ENCODE measurements at places on chromosomes 16 and 17. TPM values are rescaled to one million over a fixed set of nuclear protein-coding genes. Genes with fewer than 3 reads are reported as not detected.

GRCh38 chr16:66263973-66264310, 102.5 kb upstream of the CDH5 start:
- no peak for DNase-seq

DNA sequence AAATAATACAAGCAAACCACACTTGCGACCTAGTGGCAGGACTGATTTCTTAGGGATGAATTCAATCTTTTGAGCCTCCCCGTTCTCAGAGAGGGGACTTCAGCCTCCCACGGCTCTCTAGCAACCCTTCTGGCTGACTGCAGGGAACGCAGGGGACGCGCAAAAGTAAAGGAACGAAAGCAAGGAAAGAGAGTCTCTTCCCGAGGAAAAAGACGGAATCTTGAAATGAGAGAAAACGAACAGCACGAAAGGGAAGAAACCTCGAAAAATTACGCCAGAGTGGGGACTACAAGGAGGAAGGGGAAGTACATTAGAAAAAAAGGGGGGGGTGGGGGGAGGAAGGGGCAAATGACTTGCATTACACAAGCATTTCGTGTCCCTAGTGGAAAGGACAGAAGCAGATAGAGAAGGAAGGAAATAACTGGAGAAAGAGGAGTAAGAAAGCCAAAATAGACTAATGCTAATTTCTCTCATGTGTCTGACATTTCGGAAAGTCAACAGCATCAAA, 1.2 kb downstream of the GRB2 start:
- DNase-seq = peak; percentile 86

GRCh38 chr17:45052052-45052772, 780 bp upstream of the DCAKD start:
- peak; percentile 26 for DNase-seq

DNA sequence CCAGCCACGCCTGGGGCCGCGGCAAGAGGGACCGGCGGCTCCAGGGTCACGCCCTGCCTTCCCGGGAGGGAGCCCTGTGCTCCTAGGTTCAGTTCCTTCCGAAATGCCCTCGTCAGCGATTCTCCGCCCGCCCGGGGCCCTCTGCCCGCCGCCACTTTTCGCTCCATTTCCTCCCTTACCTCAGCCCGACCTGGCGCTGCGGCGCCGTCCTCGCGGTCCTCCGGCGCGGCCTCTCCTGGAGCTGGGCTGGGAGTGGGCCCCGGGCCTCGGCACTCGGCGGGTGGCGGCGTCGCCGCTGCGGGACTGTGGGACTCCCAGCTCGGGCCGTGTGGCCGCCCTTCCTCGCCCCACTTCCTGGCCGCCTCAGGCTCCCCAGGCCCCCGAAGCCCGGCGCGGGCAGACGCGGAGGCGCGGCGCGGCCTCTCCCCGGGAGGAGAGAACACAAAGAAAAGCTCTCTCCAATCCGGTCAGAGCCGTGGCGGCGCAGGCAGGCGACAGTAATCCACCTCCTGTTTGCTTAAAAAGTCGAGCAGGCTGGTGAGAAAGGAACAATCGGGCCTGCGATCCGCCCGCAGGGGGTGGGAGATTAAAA, 1.6 kb downstream of the BAHCC1 start:
- DNase-seq = peak; percentile 55

DNA sequence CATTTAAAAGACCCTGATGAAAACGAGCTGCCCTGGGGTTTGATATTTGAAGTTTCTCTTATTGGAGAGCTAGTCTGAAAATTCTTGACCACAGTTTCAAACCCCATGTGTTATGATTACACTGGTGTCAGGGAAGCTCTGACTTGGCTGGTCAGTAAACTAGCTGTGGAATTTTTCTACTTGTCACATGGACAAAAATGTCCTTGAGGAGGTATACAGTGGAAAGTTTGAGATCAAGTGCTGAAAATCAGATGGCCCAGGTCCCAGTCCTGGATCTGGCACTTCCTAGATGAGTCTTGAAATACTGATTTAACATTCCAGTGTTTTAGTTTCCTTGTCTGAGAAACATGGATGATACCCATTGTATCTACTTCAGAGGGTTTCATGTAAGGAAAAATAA, 30.7 kb upstream of the SOX9 start:
- DNase-seq = no peak

- DNase-seq = no peak
Measured at GRCh38 chr17:38402897-38403296, 25.4 kb upstream of the ARHGAP23 start.

DNA sequence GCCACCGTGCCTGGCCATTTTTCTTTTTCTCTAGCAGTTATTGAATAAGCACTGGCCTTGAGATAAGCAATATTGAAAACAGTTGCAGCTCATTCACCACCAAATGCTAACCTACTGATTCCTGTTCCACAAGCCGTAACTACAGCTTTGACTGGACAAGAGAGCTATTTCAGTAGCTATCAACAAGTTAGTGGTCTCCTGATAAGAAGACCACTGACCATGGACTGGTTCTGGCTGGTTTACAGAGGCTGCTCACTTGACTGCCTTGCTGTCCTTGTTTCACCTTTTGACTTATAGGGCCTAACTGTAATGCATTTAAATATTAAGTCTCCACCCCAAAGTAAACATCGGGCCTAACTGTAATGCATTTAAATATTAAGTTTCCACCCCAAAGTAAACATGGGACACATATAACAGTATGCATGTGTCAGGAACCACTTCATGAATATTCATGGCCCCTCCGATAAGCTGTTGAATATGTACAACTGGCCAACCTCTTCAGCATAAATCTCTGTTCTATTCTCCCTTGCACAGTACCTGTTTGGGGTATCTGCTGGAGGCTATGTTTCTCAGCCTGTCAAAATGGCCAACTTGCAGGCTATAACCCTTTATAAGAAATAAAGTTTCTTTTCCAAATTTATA, 94.1 kb downstream of the USP32 start:
- DNase-seq = no peak

DNA sequence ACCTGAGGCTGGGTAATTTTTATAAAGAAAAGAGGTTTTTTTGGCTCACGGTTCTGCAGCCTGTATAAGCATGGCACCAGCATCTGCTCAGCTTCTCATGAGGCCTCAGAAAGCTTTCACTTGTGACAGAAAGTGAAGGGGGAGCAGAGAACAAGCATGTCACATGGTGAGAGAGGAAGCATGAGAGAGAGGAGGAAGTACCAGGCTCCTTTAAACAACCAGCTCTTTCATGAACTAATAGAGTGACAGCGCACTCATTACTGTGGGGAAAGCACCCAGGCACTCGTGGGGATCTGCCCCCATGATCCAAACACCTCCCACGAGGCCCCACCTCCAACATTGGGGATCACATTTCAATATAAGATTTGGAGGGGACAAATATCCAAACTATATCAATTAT, 86.8 kb downstream of the USP32 start:
- peak; percentile 13 for DNase-seq

DNA sequence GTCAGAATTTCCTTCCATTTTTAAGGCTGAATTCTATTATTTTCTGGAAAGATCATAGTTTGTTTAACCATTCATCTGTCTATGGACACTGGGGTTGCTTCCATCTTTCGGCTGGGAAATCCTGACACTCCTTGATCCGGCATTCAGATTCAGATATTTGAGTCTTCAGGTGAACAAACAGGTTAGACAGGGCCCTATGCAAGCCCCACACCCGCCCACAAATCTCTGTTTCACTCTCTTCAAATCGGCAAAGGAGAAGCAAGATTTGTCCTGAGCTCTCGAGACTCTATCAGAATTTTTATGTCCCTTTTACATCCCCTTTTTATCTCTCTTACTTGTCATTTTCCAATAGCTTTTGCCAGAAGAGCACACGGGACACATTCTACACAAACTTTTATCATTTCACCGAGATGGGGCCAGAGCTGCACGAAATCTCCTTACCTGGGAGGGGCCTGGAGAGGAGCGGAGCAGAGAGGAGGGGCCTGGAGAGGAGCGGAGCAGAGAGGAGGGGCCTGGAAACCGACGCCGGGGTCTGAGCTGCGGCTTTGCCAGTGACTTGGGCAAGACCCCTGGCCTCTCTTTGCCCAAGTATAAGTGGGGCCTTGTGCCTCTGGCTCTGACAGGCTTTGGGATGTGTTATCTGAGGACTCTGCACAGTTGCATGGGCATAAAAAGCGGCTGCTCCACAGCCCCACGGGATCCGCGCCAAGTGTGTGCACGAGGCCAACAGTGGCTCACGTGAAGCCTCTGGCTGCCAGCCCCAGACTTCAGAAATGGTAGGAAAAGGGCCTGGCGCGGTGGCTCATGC, 54.3 kb upstream of the RBFOX3 start:
- DNase-seq = peak; percentile 4

DNA sequence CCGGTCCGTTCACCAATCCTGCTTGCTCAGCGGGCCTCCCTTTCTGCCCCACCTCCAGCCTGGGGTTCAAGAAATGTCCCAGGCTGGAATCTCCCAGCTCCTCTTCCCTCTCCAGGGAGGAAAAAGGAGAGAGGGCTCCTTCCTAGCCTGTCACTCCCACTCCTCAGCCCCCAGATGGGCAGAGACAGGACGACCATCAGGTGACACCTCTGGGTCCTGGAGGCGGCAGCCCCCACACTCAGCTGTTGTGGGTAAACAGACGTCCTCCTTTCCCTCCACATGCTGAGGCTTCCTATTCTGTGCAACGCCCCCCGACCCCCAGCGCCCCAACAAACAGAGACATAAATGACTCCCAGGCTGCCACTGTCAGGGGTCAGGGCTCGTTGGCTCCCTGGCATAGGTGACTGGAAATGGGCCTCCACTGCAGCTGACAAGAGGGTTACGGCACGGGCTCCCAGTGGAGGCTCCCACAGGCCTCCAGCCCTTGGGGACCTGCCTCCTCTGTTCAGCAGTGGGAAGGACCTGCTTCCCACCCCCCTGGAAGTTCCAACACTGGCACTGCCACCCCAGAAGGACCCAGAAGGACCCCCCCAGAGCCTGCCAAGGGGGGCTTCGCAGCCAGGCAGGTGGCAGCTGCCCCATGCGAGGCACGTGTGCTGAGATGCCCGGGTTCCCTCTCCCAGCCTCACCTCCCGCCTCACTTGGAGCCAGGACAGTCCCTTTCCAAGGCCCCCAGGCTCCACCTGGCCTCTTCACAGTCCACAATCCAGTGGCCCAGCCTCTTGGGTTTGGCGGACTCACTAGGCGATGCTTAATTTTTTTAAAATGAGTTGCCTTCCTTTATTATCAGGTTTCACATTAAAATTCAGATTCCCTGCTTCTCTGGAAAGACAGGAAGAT, 232.3 kb downstream of the KATNIP start:
- DNase-seq = no peak

GRCh38 chr17:68512960-68513474, 787 bp downstream of the PRKAR1A start:
- no peak for DNase-seq

GRCh38 chr17:81044428-81044763, 9.4 kb downstream of the BAIAP2 start:
- DNase-seq = no peak

- DNase-seq = no peak
Measured at GRCh38 chr16:70250748-70251628, 752 bp downstream of the EXOSC6 start.

SGCA gene
- total RNA-seq = not detected

PRSS33 gene
- total RNA-seq = not detected

NPIPB8 gene
- not detected for total RNA-seq

CKLF gene
- 46.3 TPM for total RNA-seq

KRTAP1-5 gene
- total RNA-seq = not detected

CAPN15 gene
- total RNA-seq = 59.2 TPM

All from hematopoietic multipotent progenitor cell (in vitro differentiated cells).